NCI-H2081 treated with DMSO at 0.1 percent for 48 hours (cell line): ENCODE measurements at places on chromosomes 4 and X.

- no peak for DNase-seq
These were observed 46.1 kb downstream of the GRSF1 start for GRCh38 chr4:70793626-70794025.

GRCh38 chrX:68719181-68719903 is 71.9 kb downstream of the STARD8 start:
- no peak for DNase-seq

DNA sequence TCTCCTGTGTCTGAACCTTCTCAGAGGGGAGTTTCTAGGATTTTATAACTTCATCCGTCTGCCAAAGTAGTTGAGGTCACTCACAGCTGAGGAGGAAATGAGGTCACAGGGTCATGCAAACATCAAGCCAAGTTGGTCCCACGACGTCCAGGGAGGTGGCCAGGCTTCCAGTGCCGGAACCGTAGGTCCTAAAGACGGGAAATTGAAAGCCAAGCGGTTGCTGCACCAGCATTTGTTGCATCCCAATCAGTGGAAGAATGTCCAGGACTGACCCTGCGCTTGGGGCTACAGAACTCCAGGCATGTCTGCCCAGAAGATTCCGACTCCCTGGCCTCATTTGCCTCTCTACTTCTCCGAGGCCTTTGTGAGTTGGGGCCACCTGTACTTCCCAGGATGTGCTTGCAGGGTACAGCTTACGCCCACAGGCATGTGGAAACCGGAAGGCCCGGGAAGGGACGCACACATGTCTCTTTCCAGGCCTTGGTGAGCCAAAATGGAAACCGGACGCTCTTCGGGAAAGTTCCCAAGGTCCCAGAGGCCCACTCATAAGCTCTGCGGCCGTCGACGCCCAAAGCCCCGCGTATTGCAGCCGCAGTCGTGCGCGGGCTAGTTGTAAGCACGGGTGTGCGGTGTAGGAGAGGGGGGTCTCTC is 9.3 kb downstream of the PRDM8 start:
- no peak for DNase-seq

DNA sequence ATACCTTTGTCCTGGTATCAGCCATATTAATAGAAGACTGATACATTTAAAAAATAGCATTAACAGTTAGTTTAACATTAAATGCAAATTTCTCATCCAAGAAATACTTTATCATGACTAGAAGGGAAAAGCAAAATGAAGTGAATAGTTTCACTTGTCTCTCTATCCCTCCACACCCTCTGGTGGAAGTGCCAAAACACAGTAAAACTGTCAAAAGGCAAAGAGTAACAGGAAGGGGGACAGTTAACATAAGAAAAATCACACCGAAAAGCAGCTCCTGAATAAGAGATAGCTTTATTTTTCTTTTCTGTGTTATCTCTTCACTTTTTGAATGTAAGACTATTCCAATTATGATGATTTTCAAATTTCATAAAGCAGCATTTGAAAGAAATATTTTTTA is 187.2 kb downstream of the FBXW7 start:
- no peak for DNase-seq

- no peak for DNase-seq
These were observed 22.9 kb upstream of the CXCL13 start for GRCh38 chr4:77582711-77583110.

GRCh38 chr4:183517194-183517593 is 12.3 kb downstream of the ING2 start:
- no peak for DNase-seq

- peak; percentile 91 for DNase-seq
These were observed 232.4 kb downstream of the MAML3 start for GRCh38 chr4:139921429-139922184.
